ENCODE measurements at places on chromosomes 3 and 15.

DNA sequence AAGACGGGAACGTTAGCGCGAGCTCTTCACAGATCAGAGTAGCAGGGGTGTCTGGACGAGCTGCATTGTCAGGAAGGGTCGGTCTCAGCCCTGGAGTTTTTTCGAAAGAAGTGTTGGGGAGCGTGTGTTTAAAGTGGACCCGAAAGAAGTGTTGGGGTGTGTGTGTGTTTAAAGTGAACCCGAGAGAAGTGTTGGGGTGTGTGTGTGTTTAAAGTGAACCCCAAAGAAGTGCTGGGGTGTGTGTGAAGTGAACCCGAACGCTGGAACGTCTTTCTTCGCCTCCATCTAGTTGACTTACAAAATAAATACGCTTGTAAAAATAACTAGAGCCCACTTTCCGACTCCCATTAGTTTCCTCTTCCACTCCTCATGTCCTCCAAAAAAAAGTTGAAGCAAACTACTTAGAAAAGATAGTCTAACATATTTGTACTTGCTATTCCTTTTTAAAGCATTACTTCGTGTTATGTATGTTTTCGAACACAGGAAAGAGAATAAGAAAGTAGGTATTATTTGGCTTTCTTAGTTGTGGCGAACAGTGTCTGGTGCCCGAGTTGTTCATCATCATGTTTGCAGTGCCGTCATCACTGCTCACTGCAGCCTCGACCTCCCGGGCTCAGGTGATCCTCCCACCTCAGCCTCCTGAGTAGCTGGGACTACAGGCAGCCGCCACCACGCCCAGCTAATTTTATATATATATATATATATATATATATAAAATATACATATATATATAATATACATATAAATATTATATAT is 1.0 kb downstream of the LRCH3 start:
- DNase-seq, result peak; percentile 49

DNA sequence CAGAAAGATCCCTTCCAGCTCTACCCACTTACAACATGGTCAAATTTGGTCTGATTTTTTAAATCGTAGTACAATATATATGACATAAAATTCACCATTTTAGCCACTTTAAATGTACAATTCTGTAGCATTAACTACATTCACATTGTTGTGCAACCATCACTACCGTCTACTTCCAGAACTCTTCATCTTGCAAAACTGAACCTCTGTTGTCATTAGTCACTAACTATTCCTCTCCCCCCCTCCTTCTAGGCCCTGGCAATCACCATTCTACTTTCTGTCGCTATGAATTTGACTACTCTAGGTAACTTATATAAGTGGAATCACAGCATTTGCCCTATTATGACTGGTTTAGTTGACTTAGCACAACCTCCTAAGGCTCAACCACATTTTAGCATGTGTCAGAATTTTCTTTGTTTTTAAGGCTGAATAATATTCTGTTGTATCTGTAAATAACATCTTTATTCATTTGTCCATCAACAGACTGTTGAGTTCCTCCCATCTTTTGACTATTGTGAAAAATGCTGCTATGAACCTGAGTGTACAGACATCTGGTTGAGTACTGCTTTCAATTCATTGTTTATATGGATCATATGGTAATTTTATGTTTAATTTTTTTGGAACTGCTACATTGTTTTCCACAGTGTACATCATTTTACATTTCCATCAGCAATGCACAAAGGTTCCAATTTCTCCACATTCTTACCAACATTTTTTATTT is 35.5 kb upstream of the CCR2 start:
- no peak for DNase-seq

DNA sequence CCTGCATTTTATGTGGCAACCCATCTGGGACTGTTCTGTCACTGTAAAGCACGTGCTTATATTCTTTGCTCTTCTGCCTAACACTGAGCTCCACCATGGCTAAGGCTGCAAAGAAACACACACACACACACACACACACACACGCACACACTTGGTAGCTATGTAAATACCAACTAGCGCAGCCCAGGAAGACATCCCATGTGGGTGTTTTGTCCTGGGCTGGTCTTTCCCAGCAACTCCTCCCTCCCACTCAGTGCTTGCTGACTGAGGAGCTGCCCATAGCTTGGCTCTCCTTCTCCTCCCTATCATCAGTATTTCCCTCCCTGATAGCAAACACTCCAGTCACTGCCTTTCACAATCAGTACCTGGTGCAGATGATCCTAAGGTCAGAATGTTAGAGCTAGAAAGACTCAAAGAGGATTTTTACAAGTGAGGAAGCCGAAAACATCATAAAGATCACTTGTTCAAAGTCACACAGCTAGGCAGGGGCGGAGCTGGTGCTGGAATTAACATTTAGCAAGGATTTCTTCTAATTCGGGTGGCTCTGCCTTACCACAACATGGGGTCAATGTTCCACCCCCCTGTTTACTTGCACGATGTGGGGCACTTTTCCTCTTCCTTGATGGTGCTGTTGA is 377.1 kb upstream of the TBL1XR1 start:
- peak; percentile 70 for DNase-seq

GRCh38 chr3:191329654-191330529 is at the start of gene UTS2B:
Gene UTS2B (minus strand): TSS chr3:191330526. CDS start chr3:191282189, 48,337 bp downstream.
- peak; percentile 62 for DNase-seq

DNA sequence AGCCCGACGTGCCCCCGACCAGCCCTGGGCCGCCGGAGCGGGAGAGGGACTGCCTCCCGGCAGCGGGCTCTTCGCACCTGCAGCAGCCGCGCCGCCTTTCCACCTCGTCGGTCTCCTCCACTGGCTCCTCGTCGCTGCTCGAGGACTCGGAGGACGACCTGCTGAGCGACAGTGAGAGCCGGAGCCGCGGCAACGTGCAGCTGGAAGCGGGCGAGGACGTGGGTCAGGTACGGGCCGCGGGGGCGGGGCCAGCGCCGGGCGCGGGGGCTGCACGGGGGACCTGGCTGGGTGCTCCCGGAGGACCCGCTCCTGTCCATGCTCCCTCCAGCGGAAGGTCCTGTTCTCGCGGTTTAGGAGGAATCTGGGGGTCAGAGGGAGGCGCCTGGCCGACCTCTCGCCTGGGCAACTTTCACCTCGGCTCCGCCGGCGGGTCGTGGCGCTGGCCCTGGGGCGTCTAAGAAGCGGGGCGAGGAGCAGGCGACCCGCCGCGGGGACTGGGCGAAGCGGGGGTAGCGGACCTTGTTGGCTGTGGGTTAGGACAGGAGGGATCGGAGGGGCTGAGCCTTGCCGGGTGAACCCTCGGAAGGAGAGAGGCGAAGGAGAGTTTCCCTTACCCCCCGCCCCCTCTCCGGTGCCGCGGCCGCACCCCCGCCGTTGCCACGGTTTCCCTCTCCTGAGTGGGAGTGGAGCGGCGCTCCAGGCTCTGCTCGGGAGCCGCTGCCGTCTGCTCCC is 682 bp downstream of the ITPKA start:
- peak; percentile 61 for DNase-seq

- no peak for DNase-seq
Measured at GRCh38 chr3:170367797-170368196, 10.3 kb downstream of the SKIL start.

- DNase-seq, result no peak
Measured at GRCh38 chr15:80490431-80490990, 86.3 kb downstream of the ARNT2 start.

GRCh38 chr15:39543651-39544050 is 37.2 kb upstream of the THBS1 start:
- no peak for DNase-seq

All from SW480 (cell line).